ENCODE measurements at places on chromosomes 3 and 15.

DNA sequence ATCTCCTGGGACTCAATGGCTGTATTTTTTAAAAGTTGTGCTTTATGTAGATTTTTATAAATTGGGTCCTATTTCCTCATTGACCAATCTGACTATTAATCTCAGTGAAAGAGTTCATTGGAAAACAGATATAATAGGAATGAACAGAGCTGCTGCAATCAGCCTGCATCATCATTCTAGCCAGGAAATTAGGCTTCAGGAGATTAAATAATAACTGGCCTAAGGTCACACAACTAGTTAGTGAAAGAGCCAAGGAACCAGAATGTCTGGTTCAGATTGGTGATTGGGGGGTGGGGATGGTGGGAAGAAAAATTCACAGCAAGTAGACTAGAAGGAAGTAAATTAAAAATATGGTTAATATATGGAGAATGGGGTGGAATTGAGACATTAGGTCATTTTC lies 180.9 kb upstream of the ROPN1 start:
- DNase-seq: no peak

- DNase-seq: no peak
Measured at GRCh38 chr15:28191832-28192231, 92.7 kb upstream of the OCA2 start.

GRCh38 chr3:131591394-131592014 lies 88.7 kb upstream of the MRPL3 start:
- DNase-seq: no peak

- DNase-seq: no peak
Measured at GRCh38 chr15:101490922-101491733, 1.6 kb upstream of the PCSK6 start.

- no peak for DNase-seq
Measured at GRCh38 chr15:45230245-45230965, 21.6 kb upstream of the SLC28A2 start.

DNA sequence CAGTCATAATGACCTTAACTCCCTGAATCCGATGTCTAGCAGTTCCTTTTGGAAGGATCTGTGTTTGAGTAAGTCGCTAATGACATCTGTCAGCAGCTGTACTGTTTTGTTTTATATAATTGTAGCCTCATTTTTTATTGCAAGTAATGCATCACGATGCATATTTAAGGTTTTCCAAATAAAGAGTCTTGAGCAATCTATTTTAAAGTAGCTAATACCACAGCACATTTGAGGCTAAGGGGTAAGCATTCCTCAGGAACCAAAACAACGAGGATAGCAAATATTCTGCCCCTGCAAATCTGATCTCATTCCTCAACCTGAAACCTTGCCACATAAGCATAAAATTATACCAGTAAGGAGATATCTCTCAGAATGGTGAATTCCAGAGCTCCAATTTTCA lies 98.7 kb downstream of the TBC1D5 start:
- no peak for DNase-seq

DNA sequence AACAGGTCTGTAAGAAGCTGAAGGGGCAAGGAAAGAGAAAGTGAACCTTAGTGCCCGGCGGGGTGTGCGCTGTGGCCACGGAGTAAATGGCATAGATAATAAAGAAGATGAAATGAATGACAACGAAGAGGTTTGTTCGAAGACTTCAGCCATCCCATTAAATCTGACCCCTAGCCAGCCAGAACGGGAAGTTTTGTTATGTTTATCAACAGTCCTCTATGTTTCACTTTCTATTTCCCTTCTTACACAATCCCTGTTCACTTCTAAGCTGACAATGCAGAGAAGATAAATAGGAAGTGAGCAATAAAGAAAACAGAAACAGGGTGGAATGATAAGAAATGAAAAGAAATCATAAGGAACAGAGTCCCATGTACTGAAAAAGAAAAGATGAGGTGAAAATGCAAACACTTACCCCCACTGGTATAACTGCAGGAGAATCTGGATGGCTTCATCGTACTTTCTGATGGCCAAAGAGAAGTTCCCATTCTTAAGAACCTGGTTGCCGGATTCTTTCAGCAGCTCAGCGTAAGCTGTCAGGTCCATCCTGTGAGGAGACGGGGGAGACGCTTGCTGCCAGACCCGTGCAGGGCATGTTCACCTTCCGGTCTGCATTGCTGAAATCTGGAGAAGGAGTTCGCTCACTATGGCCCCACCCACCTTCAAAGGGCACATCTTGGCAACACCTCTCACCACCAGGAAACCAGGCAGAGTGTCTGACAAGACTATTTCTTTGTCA lies 36.8 kb downstream of the TRANK1 start:
- peak; percentile 39 for DNase-seq

- no peak for DNase-seq
Measured at GRCh38 chr3:16181361-16181760, 6.9 kb downstream of the GALNT15 start.

DNA sequence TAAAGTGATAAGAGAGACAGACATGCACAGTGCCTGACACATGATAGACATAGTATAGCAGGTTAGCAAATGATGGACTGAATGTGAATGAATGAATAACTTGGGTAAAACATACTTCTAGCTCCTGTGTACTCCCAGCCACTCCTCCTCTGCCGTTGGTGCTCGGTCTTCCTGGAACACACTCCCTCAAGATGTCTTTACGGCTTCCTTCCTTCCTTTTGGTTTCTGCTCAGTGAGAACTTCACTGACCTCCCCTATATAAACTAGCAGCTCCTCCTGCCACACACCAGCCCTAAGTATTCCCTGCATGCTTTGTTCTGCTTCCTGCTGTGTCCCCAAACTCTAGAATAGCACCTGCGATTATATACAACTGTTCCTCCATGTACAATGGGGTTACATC lies 50.2 kb downstream of the RAD54L2 start:
- no peak for DNase-seq

GRCh38 chr3:197420115-197420514 lies 121.7 kb upstream of the DLG1 start:
- DNase-seq: no peak

- no peak for DNase-seq
Measured at GRCh38 chr15:43194795-43195194, 9.6 kb downstream of the CCNDBP1 start.

GRCh38 chr3:17771177-17772017 lies 29.0 kb upstream of the TBC1D5 start:
- no peak for DNase-seq

DNA sequence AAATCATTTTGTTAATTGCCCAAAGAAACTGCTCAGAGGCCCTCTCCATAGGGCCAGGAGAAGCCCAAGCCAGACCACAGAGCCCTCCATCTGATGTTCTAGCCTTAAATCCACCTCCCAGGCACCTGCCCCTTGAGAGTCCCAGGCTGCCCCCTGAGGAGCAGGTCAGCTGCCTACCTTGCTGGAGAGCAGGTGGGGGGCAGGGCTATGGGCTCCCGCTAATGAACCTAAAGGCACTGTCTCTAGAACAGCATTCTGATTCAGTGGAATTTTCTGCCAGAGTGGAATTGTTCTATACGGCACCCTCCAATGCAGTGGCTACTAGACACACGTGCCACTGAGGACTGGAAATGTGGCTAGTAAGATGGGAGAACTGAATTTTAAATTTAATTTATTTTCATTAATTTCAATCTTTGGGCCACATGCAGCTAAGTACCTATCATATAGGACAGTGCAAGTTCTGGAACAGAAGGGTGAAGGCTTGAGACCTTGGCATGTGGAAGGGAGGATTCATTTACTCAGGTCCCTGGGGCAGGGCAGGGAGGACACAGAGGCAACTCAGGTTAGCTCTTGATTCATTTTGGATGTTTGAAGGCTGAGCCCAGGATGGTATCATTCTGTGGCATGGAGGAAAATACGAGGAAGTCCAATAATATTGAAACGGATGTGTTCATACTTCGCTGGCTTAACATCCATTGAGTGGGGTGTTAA lies 11.4 kb downstream of the AMOTL2 start:
- DNase-seq: no peak

- no peak for DNase-seq
Measured at GRCh38 chr15:44010089-44010488, 183.3 kb downstream of the WDR76 start.

DNA sequence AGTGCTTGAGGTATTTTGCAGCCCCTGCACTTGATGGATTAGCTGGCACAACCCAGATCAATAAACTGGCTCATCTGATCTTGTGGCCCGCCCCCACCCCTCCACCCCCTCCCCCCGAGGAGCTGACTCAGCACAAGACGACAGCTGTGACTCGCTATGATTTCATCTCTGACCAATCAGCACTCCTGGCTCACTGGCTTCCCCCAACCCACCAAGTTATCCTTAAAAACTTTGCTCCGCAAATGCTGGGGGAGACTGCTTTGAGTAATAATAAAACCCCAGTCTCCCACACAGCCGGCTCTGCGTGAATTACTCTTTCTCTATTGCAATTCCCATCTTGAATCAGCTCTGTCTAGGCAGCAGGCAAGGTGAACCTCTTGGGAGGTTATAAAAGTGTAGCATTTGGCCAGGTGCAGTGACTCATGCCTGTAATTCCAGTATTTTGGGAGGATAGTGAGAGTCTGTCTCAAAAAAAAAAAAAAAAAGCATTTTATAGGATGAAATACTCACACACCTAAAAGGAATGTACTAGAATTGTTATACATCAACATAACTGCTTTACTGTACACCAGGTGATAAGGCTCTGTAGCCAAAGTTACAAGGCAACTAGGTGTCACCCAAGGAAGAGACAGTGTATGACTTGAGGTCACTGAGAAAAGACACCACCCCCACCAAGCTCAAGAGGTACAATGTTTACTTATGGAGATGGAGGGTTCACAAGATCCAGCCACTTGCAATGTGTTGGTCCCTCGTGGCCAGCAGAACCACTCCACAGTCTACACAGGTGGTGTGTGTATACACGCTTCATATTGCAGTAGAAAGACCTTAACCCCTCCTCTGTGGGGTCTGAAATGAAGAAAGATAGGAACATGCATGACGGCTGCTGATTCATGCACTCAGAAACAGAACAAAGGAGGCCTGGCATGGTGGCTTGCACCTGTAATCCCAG lies 8.6 kb downstream of the ZNF445 start:
- peak; percentile 15 for DNase-seq

DNA sequence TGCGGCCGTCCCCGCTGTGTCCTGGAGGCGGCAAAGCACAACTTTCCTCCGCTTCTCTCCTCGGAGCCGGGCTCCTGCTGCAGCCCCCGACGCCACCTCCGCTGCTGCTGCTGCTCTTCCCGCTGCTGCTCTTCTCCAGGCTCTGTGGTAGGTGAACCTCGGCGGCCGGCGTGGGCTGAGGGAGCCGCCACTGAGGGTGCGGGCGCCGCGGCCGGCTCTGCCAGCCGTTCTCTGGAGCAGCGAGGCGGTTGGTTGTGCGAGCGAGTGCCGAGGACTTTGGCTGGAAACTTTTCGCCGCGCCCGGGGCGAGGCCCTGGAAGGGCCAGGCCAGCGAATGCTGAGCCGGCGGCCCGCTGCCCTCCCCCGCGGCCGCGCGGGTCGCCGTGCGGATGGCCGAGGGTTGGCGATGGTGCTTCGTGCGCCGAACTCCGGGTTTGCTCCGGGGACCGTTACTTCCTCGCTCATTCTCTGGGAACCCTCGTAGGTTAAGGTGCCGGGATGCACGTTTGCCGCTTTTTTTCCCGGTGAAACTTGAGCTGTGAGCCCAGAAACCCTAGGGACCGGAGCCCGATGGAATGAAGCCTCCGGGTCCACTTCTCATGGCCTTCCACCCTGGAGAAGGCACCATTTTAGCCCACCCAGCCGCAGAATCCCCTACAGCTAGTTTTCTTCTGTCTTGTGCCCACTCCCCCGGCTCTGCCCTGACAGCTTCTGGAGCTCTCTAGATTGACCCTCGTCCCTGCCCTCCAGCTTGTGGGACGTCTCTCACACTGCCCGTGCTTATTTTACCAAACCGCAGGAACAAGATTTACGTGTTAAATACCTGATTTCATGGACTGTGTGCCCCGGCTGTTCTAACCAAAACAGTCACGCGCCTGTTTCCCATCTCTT lies 660 bp downstream of the NECTIN3 start:
- DNase-seq: no peak

- no peak for DNase-seq
Measured at GRCh38 chr3:66572090-66572675, 71.4 kb upstream of the LRIG1 start.

DNA sequence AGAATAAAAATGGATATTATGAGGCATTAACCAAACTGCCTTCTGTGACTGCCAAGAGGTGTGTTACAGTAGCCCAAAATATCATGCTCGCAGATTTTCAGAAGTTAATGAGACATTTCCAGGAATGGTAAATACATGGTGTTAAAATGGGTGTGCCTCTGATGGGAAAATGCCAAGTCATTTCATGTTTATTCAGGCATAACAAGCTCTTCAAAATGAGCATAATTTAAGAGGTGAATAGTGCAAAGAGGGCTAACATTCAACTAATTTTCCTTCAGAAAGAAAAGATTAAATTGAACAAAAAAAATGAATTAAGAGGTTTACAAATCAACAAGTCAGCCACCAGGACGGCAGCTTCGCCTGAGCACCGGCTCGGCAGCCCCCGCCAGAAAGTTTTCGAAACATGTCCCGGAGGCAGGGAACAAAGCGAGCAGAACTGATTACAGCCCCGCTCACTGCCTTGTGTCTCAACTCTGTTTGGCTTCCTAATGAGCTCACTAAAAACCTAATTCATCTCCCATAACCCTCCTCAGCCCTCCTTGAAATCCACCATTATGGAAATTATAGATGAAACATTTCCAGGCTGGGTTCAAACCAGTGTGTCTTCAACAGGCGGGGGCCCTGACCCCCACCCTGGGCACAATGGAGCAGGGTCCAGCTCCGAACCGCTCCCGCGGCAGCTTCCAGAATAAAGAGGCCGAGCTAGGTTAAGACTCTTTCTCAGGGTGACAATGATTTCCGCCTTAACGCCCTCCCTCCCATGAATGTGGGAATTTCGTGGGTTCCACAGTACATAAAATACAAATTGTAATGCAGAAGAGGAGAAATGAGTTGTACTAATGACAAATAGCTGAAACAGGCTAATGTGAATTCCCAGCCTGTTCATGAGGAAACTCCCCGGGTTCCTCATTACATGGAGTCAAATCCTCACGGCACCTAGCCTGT lies 43.9 kb downstream of the MEIS2 start:
- no peak for DNase-seq

- no peak for DNase-seq
Measured at GRCh38 chr15:101316529-101316928, 21.5 kb upstream of the SNRPA1 start.

DNA sequence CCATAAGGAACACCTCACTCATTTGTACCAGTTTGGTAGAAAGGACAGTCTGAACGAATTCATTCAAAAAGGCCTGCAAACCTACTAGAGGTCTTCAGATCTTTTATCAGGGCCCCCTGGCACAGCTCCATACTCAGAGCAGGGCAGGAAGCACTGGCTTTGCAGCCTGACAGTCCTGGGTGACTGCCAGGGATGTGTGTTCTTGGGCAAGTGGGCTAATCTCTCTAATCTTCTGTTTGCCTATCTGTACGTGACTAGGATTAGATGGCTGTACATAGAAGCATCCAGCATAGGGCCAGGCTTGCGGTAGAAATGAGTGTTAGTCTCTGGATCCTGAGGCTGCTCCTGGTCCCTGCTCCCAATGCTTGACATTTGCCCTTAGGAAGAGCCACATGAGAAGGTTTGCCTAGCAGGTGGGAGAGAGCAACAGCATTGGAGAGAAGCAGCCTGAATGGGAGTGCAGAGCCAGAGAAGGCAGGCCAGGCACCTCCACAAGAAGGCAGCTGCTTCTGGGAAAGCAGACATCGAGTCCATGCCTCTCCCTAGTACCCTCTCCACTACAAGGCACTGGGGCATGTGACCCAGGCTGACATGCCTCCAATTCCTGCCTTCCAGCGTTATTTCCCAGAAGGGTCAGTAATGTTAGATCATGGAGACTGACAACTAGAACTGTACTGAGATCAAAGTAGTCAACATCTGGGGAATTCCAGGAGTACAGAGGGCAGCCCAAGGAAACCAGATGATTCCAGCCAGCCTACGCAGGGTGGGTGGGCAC lies 1.0 kb upstream of the CXCR6 start:
- DNase-seq: no peak

- DNase-seq: no peak
Measured at GRCh38 chr3:15345608-15346137, 13.3 kb upstream of the SH3BP5 start.
